Suprapubic skin (tissue), 4 donors: ENCODE measurements at places on chromosomes 13 and 19. TPM values are rescaled to one million over a fixed set of nuclear protein-coding genes. Genes with fewer than 3 reads are reported as not detected.

Gene ZNF534
- not detected for total RNA-seq

Gene PGLYRP1
- total RNA-seq = not detected

Gene AP2S1
- 68.0 TPM for total RNA-seq

Gene FFAR2
- total RNA-seq = 0.64 TPM

Gene OR4F17
- total RNA-seq = not detected

Gene SIGLEC8
- not detected for total RNA-seq

Gene NAPSA
- 3.5 TPM for total RNA-seq

Gene IFNL1
- not detected for total RNA-seq

Gene ZNF225
- total RNA-seq = 5.4 TPM

Gene HTR2A
- not detected for total RNA-seq

Gene SIRT2
- 93.0 TPM for total RNA-seq

Gene KIR2DL1
- total RNA-seq = not detected

Gene ZNF730
- not detected for total RNA-seq

Gene SRRM5
- not detected for total RNA-seq

Gene PLPPR3
- total RNA-seq = not detected

Gene KLK12
- total RNA-seq = not detected

Gene U2AF1L4
- total RNA-seq = 18.8 TPM

Gene WDFY2
- total RNA-seq = 35.3 TPM

Gene RYR1
- total RNA-seq = 15.5 TPM

Gene OSCAR
- 2.4 TPM for total RNA-seq

Gene AMER2
- total RNA-seq = 0.05 TPM

Gene SYT5
- total RNA-seq = 1.1 TPM

Gene LHFPL6
- total RNA-seq = 11.9 TPM

Gene SMAD9
- 0.98 TPM for total RNA-seq

Gene TEKTIP1
- total RNA-seq = not detected

Gene ZNF784
- 8.0 TPM for total RNA-seq

Gene KBTBD6
- total RNA-seq = 4.3 TPM

Gene TMEM150B
- not detected for total RNA-seq

Gene ZNF28
- 14.4 TPM for total RNA-seq

Gene WASF3
- total RNA-seq = 11.4 TPM

Gene TJP3
- total RNA-seq = 28.1 TPM

Gene ZNF439
- 8.9 TPM for total RNA-seq

Gene TMEM86B
- 4.9 TPM for total RNA-seq

Gene CGB5
- 2.5 TPM for total RNA-seq

Gene ZNF541
- 0.51 TPM for total RNA-seq

Gene CBY2
- 0.49 TPM for total RNA-seq

Gene KHSRP
- total RNA-seq = 127 TPM

Gene SULT2A1
- not detected for total RNA-seq

Gene DACT3
- 1.0 TPM for total RNA-seq

Gene SIGLEC12
- total RNA-seq = not detected
